GM12878 (cell line): ENCODE measurements at places on chromosomes 2 and 18. TPM values are rescaled to one million over a fixed set of nuclear protein-coding genes. Genes with fewer than 3 reads are reported as not detected.

The DNAH7 gene
- polyA plus RNA-seq: 0.13 and 0.17 TPM in 2 replicates

DNA sequence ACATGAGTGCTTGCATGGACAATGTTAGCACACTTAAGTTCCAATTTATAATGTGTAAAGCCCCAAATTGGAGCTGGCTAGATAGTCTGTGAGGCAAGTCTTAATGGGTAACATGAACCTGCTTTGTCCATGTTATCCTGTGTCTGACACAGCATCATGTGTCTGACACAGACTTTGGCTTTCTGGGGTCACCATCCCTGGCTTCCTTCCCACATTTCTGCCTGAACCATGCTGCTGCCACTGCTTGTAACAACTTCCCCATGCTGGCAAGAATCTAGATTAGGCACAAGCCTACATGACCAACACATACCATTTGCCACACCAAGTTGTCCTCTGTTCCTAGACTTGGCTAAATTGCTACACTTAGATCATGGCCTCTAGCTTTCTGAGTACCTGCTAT lies 49.8 kb upstream of the ZBTB7C start:
- H3K36me3 ChIP-seq: no peaks in the 10 kb centered on the region
- H3K4me1 ChIP-seq: no peaks in the 10 kb centered on the region
- no peaks in the 10 kb centered on the region for H3K27me3 ChIP-seq

The KCNK3 gene
- polyA plus RNA-seq: not detected in 2 replicates

DNA sequence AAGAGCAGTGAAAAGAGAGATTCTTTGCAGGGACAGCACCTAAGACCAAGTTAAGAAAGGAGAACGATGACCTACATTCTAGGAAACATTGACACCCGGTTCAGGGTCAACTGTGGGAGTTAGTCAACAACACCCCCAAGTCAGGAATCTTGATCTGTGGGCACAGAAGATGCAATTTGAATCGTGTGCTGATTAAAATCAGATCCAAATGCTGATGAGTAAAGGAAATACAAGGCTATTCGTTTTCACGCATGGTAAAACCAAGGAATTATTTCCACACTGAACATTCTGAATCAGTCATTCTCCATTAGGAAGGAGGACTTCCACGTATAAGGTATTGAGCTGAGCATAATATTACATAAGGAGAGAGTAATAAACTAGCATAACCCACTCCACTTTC lies 124.2 kb downstream of the COPS8 start:
- H3K27ac ChIP-seq: no peak overlapping the region
- no peaks in the 10 kb centered on the region for H3K4me1 ChIP-seq
- DNase-seq: no peak
- no peak overlapping the region for H3K4me3 ChIP-seq
- no peaks in the 10 kb centered on the region for H3K36me3 ChIP-seq
- no peaks in the 10 kb centered on the region for H3K27me3 ChIP-seq

DNA sequence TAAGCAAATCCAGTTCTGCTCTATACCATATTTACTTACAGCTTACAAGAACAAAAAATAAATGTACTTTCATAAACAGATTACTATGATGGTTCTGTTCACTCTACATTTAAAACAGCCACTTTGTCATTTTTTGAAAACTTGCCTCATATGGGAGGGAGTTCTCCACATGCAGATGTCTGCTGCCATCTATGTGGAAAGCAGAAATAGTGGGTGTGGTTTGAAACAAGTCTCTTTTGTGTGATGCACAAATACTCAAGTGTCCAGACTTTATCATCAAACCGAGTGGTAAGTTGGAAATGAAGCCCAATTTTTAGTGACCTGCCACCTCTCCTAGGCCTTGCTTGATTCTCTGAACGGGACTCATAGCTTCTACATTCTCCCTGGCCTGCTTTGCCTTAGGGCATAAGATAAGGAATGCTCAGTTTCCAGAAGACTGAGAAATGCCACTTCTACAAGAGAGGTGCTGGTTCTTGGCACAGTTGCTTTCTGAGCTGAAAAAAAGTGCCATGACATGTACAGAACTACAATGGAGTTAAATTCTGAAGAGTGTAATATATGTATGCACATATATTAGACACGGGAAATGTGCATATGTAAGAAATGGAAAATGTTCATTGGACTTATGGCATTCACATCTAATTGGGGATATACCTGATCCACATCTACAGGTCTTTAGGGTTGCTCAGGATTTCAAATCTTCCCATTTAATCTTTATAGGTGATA lies 221.0 kb downstream of the SLC8A1 start:
- H3K36me3 ChIP-seq: no peaks in the 10 kb centered on the region
- H3K27me3 ChIP-seq: no peaks in the 10 kb centered on the region
- no peak overlapping the region for H3K4me3 ChIP-seq
- no peak for DNase-seq
